Activated CD4-positive, alpha-beta T cell treated with anti-CD3 and anti-CD28 coated beads, Interleukin-2, amount 50 U/mL, for 1 hour (primary cell): ENCODE measurements at places on chromosomes 1 and 21.

DNA sequence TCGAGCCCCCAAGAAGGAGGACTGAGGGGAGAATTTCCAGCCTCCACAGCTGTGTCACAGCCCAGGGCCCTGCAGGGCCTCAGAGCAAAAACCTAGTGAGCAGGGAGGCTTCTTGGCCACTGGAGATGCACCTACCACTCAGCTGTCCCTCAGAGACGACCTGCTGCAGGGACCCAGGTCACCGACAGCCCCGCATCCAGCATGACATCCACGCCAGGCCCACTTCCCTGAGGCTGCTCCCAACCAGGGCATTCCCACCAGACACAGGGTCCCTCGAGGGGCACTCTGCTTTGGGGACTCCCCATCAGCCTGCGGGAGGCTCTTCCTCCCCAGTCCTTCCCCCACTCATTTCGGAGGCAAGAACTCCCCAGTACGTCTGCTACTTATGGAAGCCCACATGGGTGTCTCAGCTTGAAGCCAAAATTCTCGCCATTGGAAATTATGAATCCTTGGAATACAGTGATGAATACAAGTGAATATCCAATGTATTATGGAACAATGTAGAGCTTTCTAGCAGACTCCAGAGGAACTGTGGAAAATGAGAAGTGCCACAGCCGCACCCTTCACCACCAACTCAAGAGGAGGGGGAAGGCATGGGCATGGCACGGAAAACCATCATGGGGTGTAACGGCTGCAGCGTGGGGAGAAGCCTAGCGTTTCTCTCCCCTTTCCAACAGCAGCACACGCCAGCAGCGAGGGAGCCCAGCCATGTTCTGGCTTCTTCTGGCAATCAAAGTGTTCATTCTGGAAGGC, 6.9 kb downstream of the TFF3 start:
- no peak for DNase-seq

DNA sequence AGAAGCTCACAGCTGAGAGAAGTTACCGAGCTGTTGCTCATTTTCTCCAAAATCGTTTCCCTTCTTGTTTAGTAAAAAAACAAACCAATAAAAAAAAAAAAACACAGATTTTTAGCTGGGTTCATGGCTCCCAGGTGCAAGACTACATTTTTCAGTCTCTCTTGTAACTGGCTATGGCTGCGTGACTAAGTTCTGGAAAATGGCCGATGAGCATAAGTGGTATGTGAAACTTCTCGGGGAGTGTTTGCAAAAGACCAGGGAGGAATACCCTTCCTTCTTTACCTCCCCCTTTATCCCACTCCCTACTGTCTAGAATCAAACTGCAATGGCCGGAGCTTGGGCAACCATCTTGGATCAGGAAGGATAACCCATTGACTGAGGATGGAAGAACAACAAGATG, 38.7 kb upstream of the KANK4 start:
- no peak for DNase-seq

GRCh38 chr1:109846162-109846561, 64.5 kb upstream of the CSF1 start:
- no peak for DNase-seq

- no peak for DNase-seq
These were observed 2.0 kb downstream of the PYCR2 start for GRCh38 chr1:225921734-225922709.

DNA sequence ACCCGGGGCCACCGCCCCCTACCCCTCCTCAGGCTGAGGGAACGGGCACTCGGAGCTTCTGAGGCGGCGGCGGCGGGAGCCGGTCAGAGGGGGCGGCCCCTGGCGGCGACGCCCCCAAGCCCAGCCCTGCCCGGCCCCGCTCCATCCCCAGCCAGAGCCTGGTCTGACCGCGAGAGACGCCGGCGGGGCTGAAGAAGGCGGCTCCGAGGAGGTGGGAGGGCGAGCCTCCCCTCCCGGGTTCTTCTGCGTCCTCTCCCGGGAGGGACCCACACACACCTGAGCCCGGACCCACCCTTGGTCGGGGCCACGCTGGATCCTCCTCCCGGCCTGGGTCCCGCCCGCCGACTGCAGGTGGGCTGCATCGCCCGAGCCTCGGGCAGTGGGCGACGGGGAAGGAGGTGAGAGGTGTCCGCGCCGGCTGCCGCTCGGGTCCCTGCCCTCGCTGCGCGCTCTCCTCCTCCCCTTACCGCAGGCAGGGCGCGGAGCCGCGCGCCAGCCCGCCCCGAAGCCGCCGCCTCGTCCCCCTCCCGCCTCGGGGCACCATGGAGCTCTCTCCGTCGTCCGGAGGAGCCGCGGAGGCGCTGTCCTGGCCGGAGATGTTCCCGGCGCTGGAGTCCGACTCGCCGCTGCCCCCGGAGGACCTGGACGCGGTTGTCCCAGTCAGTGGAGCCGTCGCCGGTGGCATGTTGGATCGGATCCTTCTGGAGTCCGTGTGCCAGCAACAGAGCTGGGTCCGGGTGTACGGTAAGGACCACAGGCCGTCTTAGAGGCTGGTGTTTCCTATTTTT, at the start of gene RASAL2:
RASAL2 (plus strand) TSS at position 154 of the 788 bp plus-strand sequence; CDS start at position 543, 389 bp downstream.
- no peak for DNase-seq

DNA sequence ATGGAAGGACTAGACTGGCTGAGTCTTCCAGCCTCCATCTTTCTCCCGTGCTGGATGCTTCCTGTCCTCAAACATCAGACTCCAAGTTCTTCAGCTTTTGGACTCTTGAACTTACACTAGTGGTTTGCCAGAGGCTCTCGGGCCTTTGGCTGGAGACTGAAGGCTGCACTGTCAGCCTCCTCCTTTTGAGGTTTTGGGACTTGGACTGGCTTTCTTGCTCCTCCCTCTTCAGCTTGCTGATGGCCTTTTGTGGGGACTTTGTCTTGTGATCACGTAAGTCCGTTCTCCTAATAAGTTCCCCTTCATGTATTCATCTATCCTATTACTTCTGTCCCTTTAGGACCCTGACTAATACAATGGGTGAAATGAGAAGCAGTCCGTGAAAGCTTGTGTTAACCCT, 196.4 kb downstream of the KAZN start:
- DNase-seq = no peak

DNA sequence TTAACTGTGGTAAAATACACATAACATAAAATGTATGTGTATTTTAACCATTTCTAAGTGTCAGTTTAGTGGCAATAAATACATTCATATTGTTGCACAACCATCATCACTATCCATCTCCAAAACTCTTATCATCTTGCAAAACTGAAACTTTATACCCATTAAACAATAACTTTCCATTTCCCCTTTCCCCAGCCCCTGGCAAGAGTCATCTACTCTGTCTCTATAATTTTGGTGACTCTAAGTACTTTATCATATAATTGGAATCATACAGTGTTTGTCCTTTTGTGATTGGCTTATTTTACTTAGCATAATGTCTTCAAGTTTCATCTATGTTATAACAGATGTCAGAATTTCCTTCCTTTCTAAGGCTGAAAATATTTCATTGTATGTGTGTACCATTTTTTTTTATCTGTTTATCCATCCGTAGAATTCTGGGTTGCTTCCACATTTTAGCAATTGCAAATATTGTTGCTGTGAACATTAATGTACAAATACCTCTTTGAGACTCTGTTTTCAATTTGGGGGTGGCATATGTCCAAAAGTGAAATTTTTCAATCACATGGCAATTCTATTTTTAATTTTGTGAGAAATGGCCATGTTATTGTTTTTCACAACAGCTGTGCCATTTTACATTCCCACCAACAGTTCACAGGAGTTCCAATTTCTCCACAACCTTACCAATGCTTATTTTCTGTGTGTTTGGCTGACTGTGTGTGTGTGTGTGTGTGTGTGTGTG, 153.9 kb upstream of the GORAB start:
- DNase-seq = no peak

DNA sequence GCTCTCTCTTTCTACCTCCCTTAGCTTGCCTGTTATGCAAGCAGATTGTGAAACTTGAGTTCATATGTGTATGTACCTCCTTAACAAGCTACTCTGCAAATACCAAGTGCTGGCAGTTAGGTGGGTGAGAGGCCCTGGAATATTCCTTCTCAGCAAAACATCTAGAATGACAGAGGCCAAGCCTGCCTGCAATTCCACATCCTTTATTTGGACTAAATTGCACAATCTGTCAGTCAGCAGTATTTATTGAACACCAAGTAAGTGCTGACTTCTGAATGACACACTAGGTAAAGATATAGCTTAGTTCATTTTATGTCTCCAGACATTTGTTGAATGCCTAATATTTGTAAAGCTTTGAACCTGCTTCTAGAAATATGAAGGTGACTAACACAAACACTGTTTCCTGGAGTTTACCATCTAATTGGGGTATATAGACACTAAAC, 87.5 kb downstream of the RGL1 start:
- DNase-seq = no peak
